ENCODE measurements at places on chromosomes 7 and 10.

DNA sequence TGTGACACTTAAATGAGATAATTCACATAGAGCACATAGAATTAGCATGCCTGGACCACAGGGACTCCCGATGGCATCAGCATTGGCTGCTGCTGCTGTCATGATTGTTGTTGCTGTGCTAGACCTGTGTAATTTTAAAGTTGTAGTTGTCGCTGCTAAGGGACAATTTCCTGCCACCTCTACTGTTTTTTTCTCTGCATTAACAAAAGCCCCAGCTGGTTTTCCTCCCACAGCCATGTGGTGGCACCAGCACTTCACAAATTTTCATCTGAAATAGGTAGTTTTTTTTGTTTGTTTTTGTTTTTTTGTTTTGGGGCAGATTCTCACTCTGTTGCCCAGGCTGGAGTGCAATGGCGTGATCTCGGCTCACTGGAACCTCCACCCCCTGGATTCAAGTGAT is 25.4 kb upstream of the PRXL2A start:
- peak; percentile 55 for DNase-seq

GRCh38 chr10:70533189-70533558 is 54.6 kb downstream of the PALD1 start:
- no peak for DNase-seq

DNA sequence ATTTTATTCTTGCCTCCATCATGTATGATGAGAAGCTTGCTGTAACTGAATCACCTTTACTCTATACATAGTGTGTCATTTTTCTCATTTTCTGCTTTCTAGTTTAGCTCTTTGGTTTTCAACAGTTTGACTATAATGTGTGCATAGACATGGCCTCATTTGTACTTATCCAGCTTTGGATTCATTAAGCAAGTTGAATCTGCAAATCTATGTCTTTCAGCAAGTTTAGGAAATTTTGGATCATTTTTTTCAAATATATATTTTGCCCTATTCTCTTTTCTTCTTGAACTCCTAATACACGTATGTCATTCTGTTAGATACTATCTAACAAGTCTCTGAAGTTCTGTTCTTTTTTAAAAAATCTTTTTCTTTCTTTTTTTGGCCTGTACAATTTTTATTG is 57.8 kb downstream of the PRLHR start:
- DNase-seq = no peak

DNA sequence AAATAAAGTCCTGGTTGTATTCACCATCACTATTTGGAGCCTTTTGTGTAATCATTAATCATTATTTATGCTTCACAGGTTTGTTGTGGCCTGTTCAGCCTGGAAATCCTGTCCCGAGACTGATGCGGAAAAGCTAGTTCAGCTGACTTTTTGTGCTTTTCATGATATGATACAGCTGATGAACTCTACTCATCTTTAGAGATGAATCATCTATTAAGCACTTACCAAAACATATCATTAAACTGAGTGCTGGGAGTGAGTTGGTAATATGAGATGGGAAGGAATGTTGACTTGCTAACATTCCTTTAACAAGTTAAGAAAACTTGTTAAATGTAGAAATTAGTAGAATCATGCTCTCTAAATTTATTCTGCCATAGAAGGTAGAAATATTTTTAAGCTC is 53.0 kb downstream of the CROT start:
- peak; percentile 8 for DNase-seq

GRCh38 chr10:62244785-62245467 is 23.7 kb downstream of the RTKN2 start:
- peak; percentile 81 for DNase-seq

GRCh38 chr7:19853261-19853832 is 79.9 kb upstream of the TMEM196 start:
- DNase-seq = no peak

DNA sequence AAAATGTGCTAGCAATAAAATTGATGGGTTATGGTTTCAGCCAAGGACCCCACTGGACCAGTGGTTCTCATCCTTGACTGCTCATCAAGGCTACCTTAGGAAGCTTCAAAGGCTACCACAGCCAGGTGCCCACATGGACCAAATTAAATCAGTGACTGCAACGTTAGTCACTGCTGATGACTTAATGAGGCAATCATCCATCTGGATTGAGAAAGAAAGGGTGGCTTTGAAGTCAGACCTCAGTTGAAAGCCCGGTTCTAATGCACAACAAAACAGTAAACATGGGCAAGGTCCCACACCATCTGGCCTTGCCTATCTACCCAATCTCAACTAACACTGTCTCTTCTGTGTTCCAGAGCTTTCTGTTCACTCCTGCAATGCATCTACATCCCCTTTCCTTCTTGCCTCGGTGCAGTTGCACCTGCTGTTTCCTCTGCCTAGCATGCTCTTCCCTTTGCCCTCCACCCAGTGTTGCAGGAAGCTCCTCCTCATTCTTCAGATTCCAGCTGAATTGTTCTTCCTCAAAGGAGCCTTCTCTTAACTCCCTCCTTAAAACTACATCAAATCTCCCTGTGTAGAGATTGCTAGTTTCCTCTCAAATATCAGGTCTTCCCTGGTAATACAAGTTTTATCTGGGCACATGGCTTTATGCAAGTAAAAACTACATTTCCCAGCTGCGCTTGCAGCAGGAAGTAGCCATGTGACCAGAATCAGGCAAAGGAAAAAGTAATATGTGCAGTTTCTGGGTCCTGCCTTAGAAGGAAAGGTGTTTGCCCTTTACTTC is 10.3 kb upstream of the KCNK18 start:
- peak; percentile 36 for DNase-seq

DNA sequence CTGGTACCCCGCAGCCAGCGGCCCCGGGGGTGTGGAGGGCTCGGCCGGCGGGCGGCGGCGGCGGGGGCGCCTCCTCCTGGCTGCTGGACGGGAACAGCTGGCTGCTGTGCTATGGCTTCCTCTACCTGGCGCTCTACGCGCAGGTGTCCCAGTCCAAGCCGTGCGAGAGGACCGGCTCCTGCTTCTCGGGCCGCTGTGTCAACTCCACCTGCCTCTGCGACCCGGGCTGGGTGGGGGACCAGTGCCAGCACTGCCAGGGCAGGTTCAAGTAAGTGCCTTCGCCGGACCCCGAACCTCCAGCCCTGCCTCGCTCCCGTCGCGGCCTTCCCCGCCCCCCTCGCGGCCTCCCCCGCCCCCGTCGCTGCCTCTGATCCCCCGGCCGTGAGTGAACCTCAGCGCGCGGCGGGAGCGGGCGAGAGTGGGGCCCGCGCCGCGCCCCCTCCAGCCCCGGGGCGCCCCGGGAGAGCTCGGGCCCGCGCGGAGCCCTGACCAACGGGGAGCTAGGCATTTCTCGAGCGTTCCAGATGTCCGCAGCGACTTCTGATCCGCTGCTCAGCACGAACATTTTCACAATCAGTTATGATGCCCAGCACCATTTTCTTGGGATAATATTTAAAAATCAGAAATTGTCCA is 727 bp downstream of the ATRNL1 start:
- peak; percentile 52 for DNase-seq

DNA sequence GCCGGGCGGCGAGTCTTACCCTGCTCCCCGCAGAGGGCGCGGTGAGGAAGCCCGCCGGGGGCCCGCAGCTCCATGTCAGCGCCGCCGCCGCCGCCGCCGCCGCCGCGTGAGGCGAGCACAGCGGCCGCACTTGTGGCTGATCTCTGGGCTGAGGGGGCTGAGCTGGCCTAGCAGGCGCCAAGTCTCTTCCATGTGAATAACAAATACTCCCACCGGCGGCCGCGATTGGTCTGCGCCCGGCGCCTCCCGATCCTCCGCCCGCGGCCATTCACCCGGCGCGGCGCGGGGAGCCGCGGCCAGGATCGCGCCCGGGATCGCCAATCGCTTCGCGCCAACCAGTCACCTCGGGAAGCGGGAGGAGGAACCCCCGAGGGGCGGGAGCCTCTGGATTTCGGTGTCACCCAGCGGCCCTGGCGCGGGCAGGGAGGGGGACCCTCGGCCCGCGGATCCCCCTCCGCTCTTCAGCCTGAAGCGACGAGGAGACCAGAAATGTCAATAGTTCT is at the start of gene GRM8:
TSS of gene GRM8 (minus strand) at position 164 of the 503 bp plus-strand sequence.
- peak; percentile 49 for DNase-seq

DNA sequence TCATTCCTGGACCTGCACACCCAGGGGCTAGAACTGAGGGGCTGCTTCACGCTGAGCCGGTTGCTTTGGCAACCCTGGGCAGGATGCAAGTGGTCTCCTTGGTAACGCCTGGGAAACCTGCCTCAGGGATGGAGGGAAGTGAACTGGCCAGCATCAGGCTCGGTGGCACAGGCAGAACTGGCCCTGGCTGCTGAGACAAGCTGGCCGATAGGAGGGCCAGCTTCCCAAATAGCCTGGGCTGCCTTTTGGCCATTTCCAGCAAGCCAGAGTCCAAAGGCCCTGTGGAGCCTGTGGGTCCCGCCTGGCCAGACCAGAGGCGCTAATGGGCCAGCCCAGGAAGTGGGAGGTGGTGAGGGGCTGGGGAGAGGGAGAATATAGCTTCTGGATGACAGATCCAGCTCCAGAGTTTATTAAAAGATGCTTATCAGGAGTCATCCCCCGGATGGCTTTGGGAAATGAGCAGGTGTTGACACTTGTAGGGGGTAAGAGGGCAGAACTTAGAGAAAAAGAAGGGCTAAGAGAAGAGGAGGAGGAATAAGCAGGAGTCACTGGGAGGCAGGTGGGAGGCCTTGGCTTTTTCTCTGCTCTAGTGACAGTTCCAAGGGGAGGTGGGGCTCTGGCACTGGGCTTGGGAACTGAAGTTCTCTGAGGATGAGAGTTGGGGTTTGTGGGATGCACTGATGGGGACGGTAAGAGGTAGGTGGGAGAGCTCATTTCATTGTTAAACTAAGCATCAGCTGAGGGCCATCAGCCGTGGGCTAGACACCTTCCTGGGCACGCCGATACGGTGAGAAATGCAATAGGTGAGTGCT is 9.6 kb downstream of the NEURL1 start:
- no peak for DNase-seq

DNA sequence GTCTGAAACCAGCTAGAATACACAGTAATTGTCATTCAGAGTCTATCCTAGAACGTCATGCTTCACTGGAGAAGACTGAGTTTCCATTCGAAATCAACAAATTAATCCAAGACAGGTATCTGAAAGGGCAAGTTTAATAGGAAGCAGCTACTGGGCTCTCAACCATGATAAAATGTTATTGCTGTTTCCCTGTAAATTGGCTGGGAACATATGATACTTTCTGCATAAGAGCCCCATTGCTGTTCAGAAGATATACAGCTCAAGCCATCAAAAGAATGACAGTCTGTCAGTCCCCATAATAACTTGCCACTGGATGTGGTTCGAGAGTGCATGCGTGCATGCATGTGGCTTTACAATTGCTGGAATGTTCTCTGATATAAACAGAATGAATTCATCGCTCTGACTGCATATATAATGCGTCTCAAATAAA is 129.0 kb downstream of the HIBADH start:
- no peak for DNase-seq

GRCh38 chr7:55209366-55209765 is 155.8 kb upstream of the LANCL2 start:
- DNase-seq = no peak

GRCh38 chr7:41170466-41170865 is 532.4 kb downstream of the INHBA start:
- no peak for DNase-seq

DNA sequence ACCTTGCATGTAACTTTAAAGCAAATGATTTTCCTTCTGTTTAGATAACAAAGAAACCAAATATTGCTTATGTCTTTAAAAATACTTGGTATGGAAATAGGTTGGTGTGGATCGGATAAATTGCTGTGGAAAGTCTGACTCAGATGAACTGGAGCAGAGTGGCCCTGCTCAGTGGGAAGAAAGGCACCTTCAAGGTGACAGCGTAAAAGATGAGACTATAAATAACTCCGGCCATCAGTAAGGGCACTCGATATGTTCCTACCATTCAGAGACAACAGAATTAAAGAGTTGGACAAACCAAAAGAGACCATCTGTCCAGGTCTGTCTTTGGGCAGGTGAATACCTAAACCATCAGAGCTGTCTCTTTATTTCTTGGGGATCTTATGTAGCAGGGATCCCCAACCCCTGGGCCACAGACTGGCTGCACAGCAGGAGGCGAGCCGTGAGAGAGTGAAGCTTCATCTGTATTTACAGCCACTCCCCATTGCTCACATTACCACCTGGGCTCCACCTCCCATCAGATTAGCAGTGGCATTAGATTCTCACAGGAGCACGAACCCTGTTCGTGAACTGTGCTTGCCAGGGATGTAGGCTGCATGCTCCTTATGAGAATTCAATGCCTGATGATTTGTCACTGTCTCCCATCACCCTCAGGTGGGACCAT is 357.1 kb downstream of the PRPF18 start:
- no peak for DNase-seq

DNA sequence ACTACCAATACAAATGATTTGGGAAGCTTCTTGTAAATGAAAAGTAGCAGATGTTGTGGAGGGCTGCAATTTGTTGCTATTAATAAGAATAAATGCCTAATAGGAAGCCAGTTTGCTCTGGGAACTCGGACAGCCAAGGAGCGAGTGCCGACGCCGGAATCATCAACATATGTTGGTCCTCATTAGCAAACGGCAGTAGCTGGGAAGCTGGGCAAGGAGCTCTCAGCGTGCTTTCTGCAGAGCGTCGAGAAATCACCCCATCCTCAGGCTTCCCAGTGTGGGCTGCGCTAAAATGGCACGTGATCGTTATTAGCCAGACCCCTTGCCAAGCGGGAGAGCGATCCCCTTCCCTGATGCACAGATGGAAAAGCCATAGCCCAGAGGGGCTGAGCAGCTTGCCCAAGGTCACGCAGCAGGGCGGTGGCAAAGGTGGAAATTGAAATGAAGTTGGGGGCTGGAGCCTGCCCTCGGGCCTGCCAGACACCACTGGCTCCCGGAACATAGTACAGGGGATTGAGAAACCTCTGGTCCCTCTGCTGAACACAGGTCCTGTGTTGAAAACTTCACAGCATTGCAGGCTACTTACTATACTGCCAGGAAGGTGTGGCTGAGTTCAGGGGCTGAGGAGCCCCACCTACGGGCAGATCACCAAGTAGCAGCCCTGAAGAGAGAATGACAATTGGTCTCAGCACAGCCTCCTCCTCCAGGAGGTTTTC is 326.9 kb downstream of the PLXNA4 start:
- peak; percentile 33 for DNase-seq

DNA sequence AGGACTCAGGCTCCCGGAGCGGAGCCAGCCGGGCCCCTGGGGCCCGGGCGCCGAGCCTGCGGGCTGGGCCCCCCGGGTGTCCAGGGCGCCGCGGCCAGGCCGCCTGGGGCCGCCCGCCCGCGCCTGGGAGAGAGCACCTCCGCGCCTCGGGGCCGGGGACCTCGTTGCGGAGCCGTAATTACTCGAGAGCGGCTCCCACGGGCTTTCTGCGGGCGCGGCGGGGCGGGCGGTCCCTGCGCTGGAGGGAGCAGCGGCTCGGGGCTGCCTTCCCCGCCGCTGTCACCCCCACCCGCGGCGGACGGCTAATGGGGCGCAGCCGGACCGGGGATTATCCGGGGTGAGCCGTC is 1.5 kb downstream of the GNB2 start:
- peak; percentile 27 for DNase-seq

- no peak for DNase-seq
Observed at GRCh38 chr10:69489506-69490090, 38.3 kb downstream of the TSPAN15 start.

GRCh38 chr7:135800560-135800959 is 51.9 kb upstream of the FAM180A start:
- no peak for DNase-seq

GRCh38 chr7:3243256-3243655 is 57.8 kb upstream of the SDK1 start:
- DNase-seq = no peak

- DNase-seq = no peak
Observed at GRCh38 chr7:73596191-73597065, 18.0 kb upstream of the TBL2 start.

Data from ACHN (cell line).